ENCODE measurements at places on chromosomes 5 and 9. TPM values are rescaled to one million over a fixed set of nuclear protein-coding genes. Genes with fewer than 3 reads are reported as not detected.

DNA sequence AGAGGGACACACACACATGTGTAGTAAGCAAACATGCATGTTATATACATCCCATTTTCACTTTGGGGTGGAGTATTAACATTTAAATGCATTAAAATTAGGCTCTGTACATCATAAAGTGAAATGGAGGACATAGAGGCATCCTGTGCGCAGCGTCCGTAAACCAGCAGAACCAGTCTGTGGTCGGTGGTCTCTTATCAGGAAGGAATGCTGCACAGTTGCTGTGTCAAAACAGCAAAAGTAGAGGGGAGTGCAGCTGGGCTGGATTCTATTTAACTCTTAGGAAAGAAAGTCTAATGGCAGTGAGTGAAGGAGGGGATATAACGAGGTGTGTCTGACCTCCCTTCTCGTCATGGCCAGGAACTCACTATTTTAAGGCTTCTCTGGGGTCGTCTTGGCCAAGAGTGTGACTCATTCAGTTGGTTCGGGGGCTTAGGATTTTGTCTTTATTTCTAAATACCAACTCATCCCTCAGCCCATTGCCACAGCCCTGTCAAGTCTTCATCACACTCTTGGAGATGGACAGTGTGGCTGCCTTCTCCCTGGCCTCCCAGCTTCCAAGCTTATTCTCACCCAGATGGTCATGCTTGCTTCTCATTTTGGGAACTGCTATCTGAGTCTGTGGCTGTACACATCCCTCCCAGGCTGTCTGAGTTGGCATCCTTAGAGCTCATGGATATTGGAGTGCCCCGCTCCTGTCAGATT lies 20.1 kb upstream of the CXCL14 start:
- no peak for DNase-seq

GRCh38 chr9:99114846-99115500 lies 10.1 kb downstream of the TGFBR1 start:
- DNase-seq, result no peak

DNA sequence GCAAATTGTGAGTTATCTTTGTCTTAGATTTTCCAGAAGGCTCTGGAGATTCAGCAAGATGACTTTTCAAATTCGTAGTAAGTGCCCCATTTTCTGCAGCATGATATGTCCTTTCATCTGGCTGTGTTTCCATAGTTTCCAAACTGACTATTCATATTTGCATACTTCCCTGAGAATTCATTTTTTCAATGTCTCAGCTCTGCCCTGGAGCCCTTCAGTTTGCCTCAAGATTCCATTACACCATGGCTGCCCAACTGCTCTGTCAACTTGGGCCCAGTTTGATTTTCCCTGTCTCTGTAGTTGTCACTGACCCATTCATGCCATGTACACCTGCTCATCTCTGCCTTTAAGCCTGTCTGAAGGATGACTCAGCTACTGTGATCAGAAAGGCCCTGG lies 94.2 kb upstream of the RUSC2 start:
- no peak for DNase-seq

DNA sequence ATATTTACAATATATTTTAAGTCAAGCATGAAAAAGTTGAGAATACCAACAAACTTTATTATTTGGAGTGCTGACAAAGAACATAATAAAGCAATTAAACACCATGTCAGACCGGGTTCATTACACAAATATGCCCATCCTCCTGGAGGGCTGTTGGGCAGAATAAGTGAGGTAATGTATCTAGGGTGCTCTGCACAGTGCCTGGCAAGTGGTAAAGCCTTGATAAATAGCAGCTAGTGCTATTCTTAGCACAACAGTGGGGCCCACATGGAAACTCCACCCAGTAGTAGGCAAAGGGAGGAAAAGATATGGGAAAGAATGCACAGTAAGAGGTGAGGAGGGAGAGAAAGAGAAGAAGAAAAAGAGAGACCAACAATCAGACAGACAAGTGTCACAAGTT lies 97.7 kb downstream of the SLC1A3 start:
- DNase-seq, result no peak

DNA sequence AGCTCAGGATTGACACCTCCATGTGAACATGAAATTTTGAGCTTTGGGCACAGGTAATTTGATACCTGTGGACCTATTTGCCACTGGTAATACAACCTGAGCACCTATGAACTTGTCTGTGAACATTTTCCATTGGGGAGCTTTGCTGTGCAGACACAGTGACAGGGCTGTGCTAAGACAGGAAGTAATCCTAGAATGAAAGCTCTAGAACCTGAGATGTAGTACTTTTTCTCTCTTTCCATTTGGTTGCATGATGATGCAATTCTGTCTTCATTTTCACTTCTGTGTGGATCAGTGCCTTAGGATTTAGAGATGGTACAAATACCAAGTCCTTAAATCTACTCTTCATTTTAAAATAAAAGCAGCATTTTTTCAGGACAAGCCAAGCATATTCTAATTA lies 216.9 kb downstream of the NR3C1 start:
- DNase-seq, result no peak

DNA sequence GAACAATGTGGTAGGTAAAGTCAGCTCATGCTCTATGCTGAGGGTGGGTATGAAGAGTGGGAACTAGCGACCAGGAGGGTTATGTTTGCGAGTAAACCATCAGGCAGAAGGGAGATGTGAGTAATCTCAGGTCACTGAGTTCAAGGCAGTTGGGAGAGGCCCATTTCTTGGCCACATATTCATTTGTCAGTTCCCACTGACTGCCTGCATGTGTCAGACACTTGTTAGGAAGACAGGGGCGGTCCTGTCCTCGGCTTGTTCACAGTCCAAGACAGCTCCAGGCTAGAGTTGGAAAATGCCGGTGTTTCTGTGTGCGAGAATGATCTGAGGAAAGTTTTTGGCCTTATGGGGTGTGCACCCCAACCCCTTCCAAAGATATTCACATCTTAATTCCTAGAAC lies 48.6 kb upstream of the GDNF start:
- no peak for DNase-seq

DNA sequence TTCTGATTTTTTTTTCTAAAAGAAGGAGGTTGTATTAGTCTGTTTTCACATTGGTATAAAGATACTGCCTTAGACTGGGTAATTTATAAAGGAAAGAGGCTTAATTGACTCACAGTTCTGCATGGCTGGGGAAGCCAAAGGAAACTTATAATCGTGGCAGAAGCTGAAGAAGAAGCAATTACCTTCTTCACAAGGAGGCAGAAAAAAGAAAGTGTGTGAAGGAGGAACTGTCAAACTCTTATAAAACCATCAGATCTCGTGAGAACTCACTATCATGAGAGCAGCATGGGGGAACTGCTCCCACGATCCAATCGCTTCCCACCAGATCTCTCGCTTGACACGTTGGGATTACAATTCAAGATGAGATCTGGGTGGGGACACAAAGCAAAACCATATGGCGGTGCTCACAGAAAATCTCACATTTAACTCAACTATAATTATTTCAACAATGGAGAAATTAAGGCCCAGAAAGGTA lies 27.1 kb downstream of the DPYSL3 start:
- DNase-seq, result no peak

- no peak for DNase-seq
Observed at GRCh38 chr5:25418319-25418859, 773.6 kb upstream of the CDH10 start.

DNA sequence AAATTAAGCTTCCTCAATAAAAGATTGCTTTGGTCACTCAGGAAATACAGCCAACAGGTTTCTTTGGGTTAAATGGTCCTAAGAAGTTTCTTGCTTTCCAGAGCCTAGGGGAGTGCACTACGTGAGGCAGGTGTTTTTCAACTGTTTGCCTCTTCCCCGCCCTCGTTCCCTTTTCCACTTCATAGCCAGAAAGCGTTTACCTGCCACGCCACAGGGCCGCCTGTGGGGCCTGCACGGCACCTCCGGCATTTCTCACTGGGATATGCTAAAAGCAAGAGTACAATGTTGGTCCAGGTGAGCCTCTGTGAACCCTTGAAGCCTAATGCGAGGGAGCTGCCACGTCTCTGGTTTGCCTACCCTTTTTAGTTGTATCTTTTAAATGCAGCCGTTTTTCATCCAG lies 167.6 kb upstream of the OTULINL start:
- no peak for DNase-seq

DNA sequence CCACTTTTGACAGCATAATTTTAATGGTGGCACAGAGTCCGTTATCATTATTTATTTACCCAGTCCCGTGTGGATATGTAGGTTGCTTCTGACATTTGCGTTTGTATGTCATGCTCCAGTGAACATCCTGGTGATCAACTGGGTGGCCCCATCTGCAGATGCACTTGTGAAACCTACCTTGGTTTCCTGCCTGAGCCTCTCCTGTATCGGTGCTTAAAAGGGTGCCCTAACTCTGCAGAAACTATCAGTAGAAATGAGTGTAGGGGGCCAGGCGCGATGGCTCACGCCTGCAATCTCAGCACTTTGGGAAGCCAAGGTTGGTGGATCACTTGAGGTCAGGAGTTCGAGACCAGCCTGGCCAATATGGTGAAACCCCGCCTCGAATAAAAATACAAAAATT lies 92.1 kb upstream of the IER5L start:
- DNase-seq, result no peak

GRCh38 chr9:112789473-112789872 lies 38.9 kb downstream of the SNX30 start:
- no peak for DNase-seq

GRCh38 chr5:137357436-137357835 lies 141.7 kb downstream of the SPOCK1 start:
- DNase-seq, result no peak

DNA sequence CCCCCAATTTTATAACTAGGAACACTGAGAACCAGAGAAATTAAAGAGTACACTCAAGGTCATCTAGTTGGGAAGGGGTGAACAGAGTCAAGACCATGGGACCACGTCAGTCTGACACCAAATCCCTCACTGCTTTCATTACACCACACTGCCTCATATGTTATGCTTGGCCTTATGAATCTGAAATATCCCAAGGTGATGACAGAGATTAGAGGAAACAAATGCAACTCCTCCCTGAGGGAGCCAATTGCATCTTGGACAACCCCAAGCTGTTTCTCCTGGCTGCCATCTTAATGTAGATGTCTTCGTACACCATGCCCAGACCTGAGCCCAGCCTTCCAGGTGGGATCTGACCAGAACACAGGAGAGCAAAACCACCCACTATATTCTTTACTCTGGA lies 60.6 kb upstream of the ABCA1 start:
- DNase-seq, result no peak

DNA sequence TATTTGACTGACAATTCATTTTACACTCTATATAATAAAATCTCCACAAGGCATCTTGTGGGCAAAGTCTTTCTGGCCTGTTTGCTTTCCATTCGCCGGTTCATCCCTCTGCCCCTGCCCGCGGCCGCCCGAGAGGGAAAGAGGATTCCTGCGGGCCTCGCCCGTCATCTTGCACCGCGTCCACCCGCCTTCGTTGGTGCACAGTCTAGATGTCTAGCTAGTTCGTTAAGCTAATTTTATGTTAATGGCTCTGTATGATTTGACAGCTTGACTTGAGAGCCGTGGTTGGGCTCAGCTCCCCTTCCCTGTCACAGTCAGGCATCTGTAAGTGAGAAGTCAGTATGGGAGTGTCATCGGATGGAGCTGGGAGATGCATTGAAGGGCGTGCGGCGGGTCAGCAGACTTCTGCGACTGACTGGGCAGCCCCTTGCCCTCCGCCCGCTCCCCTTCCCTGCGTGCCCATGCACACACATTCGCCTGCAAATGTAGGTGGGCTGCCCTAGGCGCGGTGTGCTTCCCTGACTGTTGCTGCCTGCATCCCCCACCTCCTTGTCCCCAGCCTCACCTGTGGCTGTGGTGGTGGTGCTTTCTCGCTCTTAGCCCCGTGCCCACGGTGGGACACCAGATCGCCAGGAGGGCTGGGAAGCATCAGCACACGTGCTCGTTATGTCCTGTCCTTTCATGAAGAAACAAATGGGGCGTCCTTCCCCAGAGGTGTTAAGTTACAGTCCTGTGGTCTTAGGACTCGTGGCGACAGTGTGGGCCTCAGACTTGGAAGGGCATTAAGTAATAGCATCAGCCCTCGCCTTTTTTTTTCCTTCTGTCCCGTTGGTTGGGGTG lies 25.9 kb upstream of the PRDM12 start:
- no peak for DNase-seq

- no peak for DNase-seq
Observed at GRCh38 chr9:8652255-8652654, 852.7 kb upstream of the DMAC1 start.

- no peak for DNase-seq
Observed at GRCh38 chr9:125438506-125439433, 177.1 kb downstream of the GAPVD1 start.

GRCh38 chr9:136655536-136656182 lies 7.1 kb upstream of the EGFL7 start:
- DNase-seq, result no peak

GRCh38 chr9:82526577-82526976 lies 536.4 kb downstream of the RASEF start:
- DNase-seq, result no peak

DNA sequence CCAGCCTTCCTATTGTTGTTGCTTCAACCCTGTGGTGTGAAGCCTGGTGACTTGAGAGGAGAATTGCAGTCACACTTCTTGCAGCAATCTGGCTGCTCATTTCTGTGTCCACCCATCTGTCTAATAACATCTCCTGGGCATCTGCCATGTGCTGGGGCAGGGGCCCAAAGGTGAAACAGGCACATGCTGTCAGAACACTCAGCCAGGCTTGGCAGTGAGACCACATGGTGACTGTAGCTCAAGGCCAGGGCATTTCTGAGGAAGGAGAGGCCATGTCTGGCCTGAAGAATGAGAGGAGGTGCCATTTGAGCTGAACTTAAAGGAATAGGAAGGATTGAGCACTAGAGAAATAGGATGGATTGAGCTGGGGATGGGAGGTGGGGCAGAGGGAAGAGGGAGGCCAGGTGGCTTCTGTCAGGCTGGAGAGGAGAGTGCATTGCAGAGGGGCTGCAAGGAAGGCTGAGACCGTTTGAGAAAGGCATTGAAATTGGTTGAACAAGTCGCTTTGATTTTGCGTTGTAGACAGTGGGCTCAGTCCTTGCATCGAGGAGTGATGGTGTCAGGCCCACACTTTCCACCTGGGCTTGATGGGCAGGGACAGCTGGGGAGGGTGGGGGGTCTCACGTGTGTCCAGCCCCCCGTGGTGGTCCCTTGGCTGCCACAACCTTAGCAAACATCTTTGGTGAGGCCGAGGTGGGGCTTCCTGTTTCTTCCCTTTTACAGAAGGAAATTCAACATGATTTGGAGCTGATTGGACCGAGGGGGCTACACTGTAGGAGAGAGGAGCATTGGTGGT lies 222.4 kb downstream of the CACNA1B start:
- no peak for DNase-seq

GRCh38 chr5:66958980-66959641 lies 237.5 kb downstream of the CD180 start:
- no peak for DNase-seq

Gene CARTPT
- not detected for polyA plus RNA-seq

Gene TAS2R1
- not detected for polyA plus RNA-seq

Gene PCDHGA8
- polyA plus RNA-seq, result 0.42 TPM

Gene SH3GLB2
- 72.1 TPM for polyA plus RNA-seq

Gene RANBP3L
- 0.29 TPM for polyA plus RNA-seq

Gene CERCAM
- 52.7 TPM for polyA plus RNA-seq

Gene DIRAS2
- 6.2 TPM for polyA plus RNA-seq

Gene TTC23L
- 2.7 TPM for polyA plus RNA-seq

Gene MACIR
- polyA plus RNA-seq, result 8.6 TPM

Gene SPATA31D4
- not detected for polyA plus RNA-seq
